ENCODE measurements at places on chromosomes 1 and 21. TPM values are rescaled to one million over a fixed set of nuclear protein-coding genes. Genes with fewer than 3 reads are reported as not detected.

The CYP4A11 gene
- total RNA-seq, result not detected

DNA sequence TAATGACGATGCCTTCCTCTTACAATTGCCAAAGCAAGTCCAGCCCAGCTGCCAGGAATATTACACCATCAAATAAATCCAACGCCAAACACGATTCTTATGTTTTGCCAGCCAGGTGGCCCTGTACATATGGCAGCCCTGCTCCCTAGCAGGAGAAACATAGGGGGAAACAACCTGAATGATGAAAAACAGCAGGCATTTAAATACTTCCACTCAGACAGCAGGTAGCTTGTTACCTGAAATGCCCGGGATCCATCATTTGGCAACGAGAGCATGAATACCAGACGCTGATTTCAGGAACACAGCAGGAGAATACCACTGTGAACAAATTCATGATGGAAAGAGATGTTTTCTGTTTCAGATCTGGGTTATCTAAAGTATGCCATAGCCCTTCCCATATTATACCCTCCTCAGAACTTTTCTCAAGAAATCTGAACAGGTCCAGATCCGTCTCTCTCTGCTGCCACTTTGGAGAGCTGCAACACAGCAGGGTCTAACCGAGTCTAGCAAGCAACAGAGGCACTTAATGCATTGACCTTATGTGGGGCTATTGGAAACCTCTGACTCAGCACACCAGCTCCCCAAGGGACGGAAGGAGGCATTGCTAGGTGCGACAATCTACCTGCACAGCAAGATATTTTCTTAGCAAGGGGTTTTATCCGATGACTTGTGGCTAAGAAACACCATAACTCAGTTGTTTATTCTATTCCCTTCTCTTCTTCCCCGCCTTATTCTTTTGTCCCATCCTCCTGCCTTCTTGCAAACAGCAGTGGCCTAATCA is 166.3 kb downstream of the BARHL2 start:
- DNase-seq, result no peak

The OR2L5 gene
- total RNA-seq, result not detected

DNA sequence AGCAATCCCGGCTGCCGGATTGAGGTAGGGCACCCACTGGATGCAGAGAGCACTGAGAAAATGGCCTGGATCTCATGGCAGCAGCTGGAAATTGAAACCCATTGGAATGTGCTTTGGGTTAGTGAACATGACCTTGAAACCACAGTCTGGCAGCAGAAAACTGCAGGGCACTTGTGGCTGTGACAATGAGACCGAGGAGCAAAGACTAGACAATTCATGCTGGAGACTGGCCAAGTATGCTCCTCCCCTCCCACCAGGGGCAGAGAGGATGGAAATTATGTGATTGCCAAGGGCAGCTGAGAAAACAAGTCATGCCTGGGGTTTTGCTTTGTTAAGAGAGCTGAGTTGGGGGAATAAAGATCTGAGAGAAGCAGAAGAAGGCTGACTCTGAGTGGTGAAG is 60.7 kb downstream of the ZNF697 start:
- no peak for DNase-seq

- DNase-seq, result no peak
Measured at GRCh38 chr1:209959623-209960022, 21.6 kb downstream of the SYT14 start.

The HSPA13 gene
- total RNA-seq, result 22.5 TPM

The TRIM46 gene
- 0.14 TPM for total RNA-seq

DNA sequence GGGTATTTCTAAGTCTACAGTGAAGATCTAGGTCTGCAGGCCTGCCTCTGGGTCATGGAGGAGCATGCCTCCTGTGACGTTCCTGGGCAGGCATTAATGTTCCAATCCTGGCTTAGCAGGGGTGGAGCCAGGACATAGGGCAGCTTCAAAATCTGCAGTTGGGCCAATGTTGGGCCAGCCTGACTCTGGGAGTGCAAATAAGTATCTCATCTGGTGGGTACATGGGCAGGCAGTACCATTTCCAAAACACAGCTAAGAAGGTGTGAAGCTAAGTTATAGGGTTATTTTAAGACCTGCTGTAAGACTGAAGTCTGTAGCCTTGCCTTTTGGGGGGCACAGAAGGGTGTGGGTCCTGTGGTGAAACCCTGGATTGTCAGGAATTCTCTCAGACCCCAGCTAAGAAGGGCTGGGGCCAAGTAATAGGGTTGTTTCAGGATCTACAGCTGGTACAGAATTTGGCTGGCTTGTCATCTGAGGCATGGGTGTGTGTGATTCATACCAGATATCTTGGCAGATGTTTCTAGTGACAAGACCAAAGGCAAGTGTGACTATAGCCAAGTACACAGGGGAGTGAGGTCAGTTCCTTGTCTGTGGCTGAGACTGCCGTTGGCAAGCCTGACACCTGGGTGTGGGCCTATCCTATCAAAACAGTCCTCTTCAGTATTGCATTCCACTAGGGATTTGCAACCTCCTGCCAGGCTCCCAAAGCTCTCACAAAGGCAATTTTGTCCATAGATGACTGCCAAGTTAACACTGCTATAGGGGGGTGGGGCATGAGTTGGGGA is 468.7 kb upstream of the B3GALT2 start:
- DNase-seq, result no peak

The NUP210L gene
- total RNA-seq, result 5.7 TPM

The DENND4B gene
- total RNA-seq, result 18.1 TPM

The AUNIP gene
- 0.32 TPM for total RNA-seq

- no peak for DNase-seq
Measured at GRCh38 chr21:38842079-38842478, 36.4 kb downstream of the ETS2 start.

GRCh38 chr1:24727501-24728216 is 17.6 kb upstream of the CLIC4 start:
- DNase-seq, result no peak

DNA sequence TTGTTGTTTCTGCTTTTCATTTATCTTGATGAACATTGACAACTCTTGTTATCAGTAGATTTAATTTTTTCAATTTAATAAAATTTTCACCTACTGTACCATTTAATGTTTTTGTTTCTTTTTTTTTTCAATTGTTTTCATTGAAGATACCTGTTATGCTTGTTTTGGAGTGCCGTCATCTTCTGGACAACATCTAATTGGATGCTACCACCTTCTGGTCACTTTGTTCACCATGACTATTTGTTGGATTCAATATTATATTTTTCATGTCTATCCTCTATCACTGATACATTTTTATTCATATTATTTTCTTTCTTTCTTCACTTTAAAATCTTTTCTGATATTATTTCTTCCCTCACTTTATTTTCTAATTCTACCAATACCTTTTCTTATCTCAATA is 14.0 kb downstream of the KRTAP21-2 start:
- no peak for DNase-seq

- DNase-seq, result no peak
Measured at GRCh38 chr1:115059316-115059715, 29.7 kb downstream of the TSHB start.

DNA sequence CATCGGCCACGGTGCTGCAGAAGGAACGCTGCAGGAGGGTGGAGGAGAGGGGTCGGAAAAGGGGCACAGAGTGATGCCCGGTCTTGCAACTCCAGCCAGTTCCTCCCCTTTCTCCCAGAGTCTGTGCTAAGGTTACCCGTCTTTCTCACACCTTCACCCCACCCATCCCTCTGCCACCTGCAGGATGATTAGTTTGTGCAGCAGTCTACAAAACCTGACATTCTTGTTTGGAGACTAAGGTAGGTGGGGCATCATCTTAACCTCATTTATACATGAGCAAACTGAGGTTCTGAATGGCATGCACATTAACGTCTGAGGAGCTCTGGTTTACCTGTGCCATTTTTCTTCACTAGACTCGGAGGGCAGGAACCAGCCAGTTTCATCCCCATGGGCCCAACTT is 232.3 kb downstream of the GRIK3 start:
- no peak for DNase-seq

GRCh38 chr1:214420341-214420740 is 131.1 kb downstream of the PTPN14 start:
- no peak for DNase-seq

DNA sequence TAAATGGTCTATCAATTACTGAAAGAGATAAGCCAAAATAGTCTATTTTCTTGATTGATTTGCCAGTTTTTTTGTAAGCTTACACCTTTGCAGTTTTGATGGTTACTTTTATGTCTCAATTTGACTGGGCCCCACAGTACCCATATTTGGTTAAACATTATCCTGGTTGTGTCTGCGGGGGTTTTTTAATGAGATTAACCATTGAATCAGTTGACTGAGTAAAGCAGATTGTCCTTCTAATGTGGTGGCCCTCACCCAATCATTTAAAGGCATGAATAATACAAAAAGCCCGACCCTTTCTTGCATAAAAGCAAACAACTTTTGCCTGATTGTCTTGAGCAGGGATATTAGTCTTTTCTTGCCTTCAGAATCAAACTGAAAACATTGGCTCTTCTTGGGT is 650.0 kb upstream of the RGS18 start:
- DNase-seq, result no peak

GRCh38 chr1:39412892-39413291 is 78.5 kb upstream of the BMP8A start:
- DNase-seq, result no peak

DNA sequence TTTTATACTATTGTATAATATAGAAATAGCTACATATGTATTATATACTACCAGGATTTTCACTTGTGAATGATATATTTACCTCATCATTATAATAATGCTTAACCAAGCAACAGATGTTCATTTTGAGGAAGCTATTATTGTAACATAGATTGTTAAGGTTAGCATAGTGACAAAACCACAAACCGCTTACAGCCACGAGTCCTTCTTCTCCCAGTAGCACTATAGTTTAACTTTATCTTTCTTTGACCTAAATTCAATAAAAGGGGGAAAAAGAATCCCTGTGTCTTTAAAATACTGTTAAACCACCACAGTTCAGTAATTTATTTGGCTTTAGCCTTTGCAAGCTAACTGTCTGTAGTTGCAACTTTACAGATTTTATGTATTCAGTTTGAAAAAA is 1039.4 kb upstream of the B3GALT2 start:
- no peak for DNase-seq

DNA sequence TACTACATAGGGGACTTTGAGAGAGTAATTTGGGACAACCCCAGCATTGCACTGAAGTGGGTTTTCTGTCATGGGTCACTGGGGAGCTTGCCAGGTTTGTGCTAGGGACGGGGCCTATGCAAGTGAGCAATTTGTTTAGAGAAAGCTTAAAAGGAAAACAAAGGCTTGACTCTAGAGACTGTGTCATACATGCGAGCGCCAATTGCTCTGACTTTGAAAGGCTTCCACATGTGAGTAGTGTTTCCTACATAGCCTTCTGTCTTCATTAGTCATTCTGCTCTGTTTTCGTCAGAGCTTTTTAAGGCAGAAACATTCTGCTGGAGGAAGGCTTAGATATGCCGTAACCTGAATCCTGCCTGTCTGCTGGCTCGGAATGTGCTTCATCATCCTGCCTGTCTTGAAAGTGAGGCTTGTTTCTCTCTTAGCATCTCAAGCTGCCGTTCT is 28.4 kb downstream of the TRIM45 start:
- DNase-seq, result no peak

DNA sequence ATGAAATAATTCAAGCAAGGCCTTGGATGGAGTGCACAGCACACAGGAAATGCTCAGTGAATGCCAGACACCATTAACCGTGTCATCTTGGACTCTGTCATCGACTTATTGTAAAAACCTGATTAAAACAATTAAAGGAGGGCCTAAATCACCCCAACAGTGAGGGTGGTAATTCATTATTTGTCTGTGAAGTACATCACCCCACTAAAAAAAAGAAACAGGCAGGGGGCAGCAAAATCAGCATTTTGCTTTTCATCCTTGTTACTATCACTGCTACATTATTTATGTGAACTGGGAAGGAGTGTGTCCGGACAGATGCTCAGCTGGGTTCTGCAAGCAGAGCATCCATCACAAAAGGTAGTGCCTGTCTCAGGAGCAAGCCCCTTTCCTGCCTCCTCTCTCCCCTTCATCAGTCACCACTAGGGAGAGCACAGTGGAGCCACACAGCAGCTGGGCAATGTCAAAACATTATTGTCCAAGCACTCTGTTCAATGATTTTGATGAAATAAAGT is 98.5 kb downstream of the RERE start:
- DNase-seq, result no peak

The ZMYND12 gene
- total RNA-seq, result 2.0 TPM

DNA sequence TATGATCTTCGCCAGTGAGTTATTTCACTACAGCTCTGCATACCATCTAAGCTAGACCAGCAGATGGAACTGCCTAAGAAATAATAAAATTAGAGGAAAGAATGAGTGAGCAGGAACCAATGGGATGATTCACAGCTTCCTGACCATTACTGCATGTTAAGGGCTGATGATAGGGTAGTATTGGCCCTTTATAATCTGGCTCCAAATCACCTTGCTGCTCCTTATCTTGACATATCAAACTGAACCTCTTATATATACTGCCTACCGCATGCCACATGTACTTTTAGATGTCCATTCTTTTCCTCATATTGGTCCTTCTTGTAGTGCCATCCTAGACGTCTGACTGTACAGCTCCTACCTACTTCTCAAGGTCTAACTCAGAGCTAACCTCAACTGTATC is 524.4 kb downstream of the DPYD start:
- DNase-seq, result no peak

DNA sequence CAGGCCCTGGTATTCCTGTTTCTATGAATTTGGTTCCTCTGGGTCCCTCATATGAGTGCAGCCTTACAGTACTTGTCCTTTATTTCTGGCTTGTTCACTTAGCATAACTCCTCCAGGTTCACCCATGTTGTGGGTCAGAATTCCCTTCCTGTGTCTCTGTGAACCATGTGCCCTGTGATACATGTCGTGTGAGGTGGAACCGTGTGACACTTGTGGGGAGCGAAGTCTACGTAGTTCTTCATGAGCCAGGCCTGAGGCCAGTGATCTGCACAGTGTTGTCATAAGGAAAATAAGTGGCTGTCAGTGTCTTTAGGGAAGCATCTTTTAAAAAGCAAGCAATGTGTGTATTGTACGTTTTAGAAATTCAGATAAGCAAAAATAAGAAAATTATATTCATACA is 122.8 kb downstream of the GALNT2 start:
- no peak for DNase-seq

The HCRTR1 gene
- not detected for total RNA-seq

DNA sequence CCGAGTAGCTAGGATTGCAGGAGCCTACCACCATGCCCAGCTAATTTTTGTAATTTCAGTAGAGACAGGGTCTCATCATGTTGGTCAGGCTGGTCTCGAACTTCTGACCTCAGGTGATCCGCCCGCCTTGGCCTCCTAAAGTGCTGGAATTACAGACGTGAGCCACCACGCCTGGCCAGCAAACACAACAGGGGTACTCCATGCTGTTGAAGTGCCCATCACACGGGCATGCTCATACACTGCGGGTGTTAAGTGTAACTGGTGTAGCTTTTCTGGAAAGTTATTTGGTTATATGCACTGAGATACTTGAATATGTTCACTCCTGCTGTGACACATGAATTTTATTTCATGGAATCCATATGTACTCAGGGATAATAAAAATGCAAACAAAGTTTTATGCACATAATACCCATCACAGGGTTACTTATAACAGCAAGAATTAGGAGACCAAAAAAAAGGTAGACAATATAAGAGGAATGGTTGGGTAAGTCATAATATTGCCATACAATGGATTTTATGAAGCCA is 9.2 kb downstream of the SRSF4 start:
- no peak for DNase-seq

The PEAR1 gene
- total RNA-seq, result 3.6 TPM
